ENCODE measurements at places on chromosomes 3 and 15.

DNA sequence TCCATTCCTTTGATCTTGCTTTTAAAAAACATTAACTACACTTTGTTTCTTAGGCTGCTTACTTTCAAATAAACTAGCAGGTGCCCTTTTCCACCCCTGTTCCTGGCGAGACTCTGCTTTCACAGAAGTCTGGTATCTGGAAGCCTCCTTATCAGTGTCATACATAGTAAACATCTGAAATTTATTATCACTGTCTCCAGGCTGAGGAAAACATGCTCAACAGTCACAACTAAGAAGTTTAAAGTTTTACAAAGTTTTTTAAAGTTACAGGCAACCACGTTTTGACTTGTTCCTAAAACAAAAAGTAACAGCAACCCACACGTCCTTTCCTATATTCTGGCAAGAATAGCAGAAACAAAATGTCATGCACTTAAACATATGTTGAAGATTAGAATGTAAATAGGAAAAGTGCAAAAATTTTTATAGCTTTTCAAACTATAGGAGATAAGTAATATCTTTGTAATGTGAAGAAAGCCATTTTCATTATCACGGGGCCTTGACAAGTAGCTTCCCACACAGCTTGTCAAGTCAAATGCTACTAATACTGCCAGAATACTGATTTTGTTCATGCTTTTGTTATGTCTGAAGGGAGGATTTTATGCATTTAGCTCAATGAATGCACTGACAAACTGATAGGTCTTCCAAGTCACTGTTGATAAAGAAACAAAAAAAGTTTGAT is 275.2 kb upstream of the KCNMB2 start:
- H3K27ac ChIP-seq: no peak overlapping the region
- H3K36me3 ChIP-seq: no peaks in the 10 kb centered on the region
- no peaks in the 10 kb centered on the region for H3K27me3 ChIP-seq
- H3K4me1 ChIP-seq: no peaks in the 10 kb centered on the region
- H3K4me3 ChIP-seq: no peak overlapping the region
- no peak for DNase-seq

DNA sequence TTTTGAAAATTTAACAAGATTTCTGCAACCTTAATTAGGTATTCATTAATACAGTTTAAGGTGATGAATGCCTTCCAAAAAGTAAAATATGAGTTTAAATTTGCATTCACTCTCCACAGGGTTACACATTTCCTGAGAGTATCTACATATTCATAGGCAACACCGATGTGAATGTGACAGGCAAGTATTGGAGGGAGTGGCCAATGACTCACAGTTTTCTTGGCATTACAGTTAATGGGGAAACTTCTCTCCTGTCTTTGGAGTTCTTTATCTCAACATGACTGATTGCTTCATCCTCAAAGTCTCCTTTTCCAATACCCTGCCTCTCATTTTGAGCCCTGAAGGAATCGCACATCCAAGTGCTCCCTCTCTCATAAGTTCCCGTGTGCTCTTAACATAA is 181.9 kb upstream of the CHL1 start:
- peaks cover 2% of the 10 kb centered on the region for H3K27me3 ChIP-seq
- DNase-seq: no peak
- H3K36me3 ChIP-seq: no peaks in the 10 kb centered on the region
- no peaks in the 10 kb centered on the region for H3K4me1 ChIP-seq
- no peak overlapping the region for H3K4me3 ChIP-seq

DNA sequence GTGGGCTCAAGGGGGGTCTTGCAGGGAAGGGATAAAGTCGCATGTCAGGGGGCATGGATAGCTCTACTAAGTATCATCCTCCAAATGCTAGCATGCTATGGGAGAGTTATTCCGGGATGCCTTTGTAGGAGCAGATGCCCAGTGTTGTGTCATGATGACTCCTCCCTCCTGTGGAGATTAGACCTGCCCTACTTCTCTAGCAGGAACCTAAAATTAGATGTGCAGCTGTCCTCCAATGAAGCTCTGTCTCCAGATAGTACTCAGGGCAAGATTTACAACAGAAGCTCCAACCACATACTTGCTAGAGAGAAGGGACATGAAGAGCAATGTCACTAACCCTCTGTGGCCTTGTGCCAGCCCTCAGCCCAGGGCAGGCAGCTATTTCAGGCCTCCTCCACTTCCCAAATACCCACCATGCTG is 82.5 kb downstream of the AGBL1 start:
- no peaks in the 10 kb centered on the region for H3K36me3 ChIP-seq
- no peak overlapping the region for H3K4me3 ChIP-seq
- no peaks in the 10 kb centered on the region for H3K4me1 ChIP-seq
- no peak for DNase-seq
- H3K27ac ChIP-seq: no peak overlapping the region

DNA sequence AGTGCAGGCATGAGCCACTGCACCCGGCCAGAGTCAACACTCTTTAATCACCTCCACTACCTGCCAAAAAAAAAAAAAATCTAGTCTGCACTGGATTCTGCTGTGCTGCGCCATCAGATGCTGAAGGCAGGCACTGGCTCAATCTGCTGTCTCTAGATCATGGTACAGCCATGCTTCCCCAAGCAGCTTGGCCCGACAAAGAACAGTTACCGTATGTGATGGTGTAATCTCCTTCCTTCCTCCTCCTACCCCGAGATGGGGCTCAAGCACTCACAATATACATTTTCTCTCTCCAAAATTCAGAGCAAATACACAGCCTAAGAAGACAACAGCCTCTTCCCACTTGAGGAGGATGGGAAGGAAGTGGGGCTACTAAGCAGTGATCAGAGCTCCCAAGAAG is 45.1 kb downstream of the DAPK2 start:
- H3K27ac ChIP-seq: no peak overlapping the region
- H3K27me3 ChIP-seq: no peaks in the 10 kb centered on the region
- peaks cover 11% of the 10 kb centered on the region for H3K36me3 ChIP-seq
- H3K4me3 ChIP-seq: no peak overlapping the region
- DNase-seq: no peak

DNA sequence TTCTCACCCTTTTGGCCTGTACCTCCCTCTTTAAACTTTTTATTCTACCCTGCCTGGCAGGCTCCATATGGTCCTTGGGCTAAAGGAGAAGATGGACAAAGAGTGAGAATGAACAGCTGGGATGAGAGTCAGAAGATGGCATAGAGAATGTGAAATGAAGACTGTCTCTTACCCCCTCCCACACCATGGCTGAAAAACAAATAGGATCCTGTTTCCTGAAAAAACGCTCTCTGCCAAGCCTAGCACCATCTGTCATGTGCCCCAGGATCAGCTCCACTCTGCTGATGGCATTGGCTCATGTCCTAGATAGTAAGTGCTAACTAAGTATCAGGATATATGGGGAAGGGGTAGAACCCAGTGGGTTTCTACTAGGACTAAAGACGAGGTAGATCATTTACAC is 238.6 kb downstream of the MEX3B start:
- no peaks in the 10 kb centered on the region for H3K4me1 ChIP-seq
- H3K27me3 ChIP-seq: peaks cover 5% of the 10 kb centered on the region
- H3K36me3 ChIP-seq: no peaks in the 10 kb centered on the region

GRCh38 chr3:115706311-115706829 is 83.1 kb downstream of the GAP43 start:
- no peaks in the 10 kb centered on the region for H3K36me3 ChIP-seq
- H3K4me1 ChIP-seq: no peaks in the 10 kb centered on the region
- no peaks in the 10 kb centered on the region for H3K27me3 ChIP-seq
- H3K4me3 ChIP-seq: no peak overlapping the region
- no peak overlapping the region for H3K27ac ChIP-seq

DNA sequence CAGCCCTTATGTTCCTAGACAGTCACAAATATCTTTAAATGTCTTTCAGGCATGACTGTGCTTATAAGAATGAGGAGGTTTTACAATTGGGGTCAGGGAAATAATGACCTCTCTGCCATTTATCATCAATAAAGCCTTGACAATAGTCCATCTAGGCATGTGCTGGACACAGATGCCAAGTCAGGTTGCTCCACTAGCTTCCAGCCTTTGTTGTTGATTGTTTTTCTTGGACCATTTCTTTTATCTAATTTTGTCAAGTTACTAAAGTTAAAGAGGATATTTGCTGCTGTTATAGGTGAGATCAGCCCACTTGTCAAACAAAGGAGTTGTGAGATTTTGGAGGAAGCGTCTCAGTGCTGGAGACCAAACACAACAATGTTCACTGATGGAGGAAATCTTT is 628.0 kb downstream of the ROBO2 start:
- H3K4me3 ChIP-seq: no peak overlapping the region
- no peak overlapping the region for H3K27ac ChIP-seq
- H3K36me3 ChIP-seq: no peaks in the 10 kb centered on the region
- DNase-seq: no peak

DNA sequence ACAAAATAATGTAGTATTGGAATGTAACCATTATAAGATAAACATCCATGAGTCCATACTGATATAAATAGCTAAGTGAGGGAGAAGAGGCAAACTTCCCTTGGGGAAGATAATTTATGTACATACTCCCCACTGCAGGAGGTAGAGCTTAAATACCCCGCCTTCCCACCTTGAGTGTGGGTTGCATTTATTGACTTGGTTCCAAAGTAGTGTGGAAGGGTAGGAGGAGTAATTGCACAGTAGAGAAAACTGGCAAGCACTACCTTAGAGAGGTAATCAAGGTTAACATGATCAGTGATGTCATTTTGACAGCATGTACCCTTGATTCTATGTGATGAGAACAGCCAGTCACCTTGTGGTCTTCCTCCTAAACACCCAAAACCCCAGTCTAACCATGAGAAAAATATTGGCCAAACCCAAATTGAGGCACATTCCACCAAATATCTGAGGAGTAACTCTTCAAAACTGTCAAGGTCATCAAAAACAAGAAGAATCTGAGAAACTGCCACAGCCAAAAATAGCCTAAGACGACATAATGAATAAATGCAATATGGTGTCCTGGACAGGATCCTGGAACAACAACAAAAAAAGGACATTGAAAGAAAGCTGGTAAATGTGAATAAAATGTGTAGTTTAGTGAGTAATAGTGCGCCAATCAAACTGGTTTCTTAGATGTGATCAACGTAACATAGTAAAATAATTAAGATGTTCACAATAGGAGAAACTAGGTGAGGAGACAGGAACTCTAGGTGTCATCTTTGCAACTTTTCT is 774 bp upstream of the CNOT10 start:
- H3K27ac ChIP-seq: peak overlapping the region; percentile 98
- H3K4me3 ChIP-seq: peak overlapping the region; percentile 95
- H3K4me1 ChIP-seq: peaks cover 20% of the 10 kb centered on the region
- DNase-seq: peak; percentile 3

DNA sequence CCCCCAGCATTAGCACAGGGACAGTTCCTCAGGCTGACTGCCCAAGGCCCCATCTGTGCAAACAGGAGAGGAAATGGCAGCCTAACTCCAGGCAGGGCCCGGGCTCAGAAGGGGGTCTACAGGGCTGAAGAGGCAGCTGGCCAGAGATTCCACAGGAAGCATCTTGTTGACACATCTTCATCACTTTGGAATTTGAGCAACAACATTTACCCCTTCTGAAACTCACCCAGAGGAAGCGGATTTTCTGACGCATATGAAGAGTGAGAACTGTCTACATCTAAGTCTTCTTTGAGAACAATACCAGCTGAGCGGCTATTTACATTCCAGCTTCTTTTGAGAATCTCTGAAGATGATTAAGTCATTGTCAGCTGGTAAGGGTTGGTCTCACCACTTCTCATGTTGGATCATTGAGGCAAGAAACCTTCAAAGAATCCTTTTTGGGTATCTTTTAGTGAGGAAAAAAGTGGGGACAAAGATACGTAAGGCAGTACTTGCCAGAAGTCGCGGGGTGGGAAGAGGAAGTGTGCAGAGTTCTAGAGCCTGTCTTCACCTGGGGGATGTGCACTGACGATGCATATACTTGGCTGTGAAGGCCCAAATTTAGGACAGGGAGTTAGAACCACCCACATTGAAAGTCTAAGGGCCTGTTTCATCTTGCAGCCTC is 25.4 kb upstream of the SRP14 start:
- H3K36me3 ChIP-seq: peaks cover 1% of the 10 kb centered on the region
- H3K4me1 ChIP-seq: peaks cover 25% of the 10 kb centered on the region
- H3K4me3 ChIP-seq: peak overlapping the region; percentile 40
- no peaks in the 10 kb centered on the region for H3K27me3 ChIP-seq

DNA sequence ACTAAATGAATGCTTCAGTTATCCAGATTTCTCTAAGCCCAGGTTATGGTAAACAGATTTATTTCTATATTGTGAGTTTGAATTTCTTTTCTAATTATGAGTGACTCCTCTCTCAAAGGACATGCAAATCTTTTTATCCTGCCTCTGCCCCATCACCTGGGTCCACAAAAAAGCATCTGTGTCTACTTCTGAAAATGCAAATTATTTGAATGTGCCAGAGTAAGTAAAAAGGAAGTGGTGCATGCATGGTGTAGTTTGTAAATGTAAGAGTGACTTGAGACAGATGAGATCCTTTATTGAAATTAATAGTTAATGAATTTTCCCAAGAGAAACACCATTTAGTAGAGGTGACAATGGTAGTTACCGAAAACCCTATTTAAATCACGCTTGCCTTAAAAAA is 26.9 kb downstream of the MCTP2 start:
- H3K27ac ChIP-seq: peak overlapping the region; percentile 68
- H3K4me1 ChIP-seq: peaks cover 59% of the 10 kb centered on the region
- peaks cover 2% of the 10 kb centered on the region for H3K36me3 ChIP-seq
- H3K4me3 ChIP-seq: peak overlapping the region; percentile 12
- H3K27me3 ChIP-seq: no peaks in the 10 kb centered on the region

GRCh38 chr15:65885668-65886218 is 16.5 kb downstream of the RAB11A start:
- H3K27ac ChIP-seq: peak overlapping the region; percentile 72
- H3K36me3 ChIP-seq: peaks cover 30% of the 10 kb centered on the region
- no peaks in the 10 kb centered on the region for H3K27me3 ChIP-seq
- no peak for DNase-seq
- peaks cover 28% of the 10 kb centered on the region for H3K4me1 ChIP-seq

- no peak overlapping the region for H3K27ac ChIP-seq
- no peaks in the 10 kb centered on the region for H3K36me3 ChIP-seq
- peaks cover 2% of the 10 kb centered on the region for H3K4me1 ChIP-seq
- H3K27me3 ChIP-seq: peaks cover 9% of the 10 kb centered on the region
- no peak overlapping the region for H3K4me3 ChIP-seq
Observed at GRCh38 chr15:91946581-91947292, 93.2 kb downstream of the SLCO3A1 start.

GRCh38 chr3:183285828-183286457 is 32.9 kb downstream of the B3GNT5 start:
- peak; percentile 77 for DNase-seq
- peaks cover 8% of the 10 kb centered on the region for H3K4me1 ChIP-seq
- no peaks in the 10 kb centered on the region for H3K36me3 ChIP-seq

- no peaks in the 10 kb centered on the region for H3K36me3 ChIP-seq
- H3K4me1 ChIP-seq: no peaks in the 10 kb centered on the region
- H3K27ac ChIP-seq: no peak overlapping the region
- no peak overlapping the region for H3K4me3 ChIP-seq
- H3K27me3 ChIP-seq: peaks cover 4% of the 10 kb centered on the region
Observed at GRCh38 chr15:62979252-62979651, 63.3 kb upstream of the TPM1 start.

DNA sequence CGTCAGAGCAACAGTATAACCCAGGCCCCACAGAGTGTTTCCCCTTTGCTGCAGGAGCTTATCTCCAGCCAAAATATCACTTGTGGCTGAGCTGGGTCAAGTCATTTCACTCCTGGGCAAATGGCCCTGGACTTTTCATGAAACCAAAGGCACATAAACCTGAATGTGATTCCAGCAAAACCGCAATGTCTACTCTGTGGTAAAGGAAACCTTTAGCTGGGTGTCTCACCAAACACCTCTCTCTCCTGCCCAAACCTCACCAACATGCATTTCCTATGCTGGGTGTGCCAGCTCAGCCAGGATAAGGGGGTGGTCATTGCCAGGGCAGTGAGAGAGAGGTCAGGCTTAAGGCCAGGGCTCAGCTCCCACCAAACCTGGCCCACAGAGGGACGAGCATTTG is 67.4 kb downstream of the GTPBP8 start:
- peaks cover 16% of the 10 kb centered on the region for H3K36me3 ChIP-seq
- H3K4me1 ChIP-seq: peaks cover 6% of the 10 kb centered on the region
- no peaks in the 10 kb centered on the region for H3K27me3 ChIP-seq
- no peak overlapping the region for H3K27ac ChIP-seq
- no peak for DNase-seq

GRCh38 chr15:75200765-75201615 is 692 bp upstream of the C15orf39 start:
- peaks cover 4% of the 10 kb centered on the region for H3K27me3 ChIP-seq
- peak overlapping the region; percentile 95 for H3K27ac ChIP-seq
- peak; percentile 48 for DNase-seq

All from memory B cell (primary cell).